ENCODE measurements at places on chromosomes 4 and X.

DNA sequence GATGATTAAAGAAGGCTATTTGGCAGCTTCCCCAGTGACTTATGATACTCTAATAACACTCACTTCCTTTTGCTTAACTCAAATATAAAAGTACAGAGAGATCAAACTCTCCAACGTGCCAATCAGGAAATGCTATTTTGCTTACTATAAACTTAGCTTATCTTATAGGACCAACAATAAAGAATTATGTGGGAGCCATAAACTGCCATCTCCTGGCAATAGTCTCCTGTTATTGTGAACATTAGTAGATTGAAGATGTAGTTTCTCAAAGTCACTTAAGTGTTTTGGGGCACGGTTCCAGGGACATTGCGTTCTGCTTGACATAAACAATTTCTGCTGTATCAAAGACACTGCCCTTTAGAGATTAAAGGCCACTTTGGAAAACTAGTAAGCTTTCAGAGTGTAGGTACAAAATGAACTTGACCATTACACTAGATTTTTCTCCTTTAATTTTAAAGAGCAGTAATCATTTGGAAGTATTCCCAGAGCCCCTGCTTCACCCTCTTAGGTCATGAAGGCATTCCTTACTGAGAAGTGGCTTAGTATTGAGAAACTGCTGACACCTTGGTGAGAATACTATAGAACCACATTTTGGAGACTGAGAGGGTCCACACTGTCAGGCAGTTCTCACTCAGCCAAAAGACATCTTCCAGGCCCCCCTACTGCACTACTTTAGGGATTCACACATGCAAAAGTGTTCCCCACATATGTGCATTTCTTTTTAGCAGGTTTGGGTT lies 51.9 kb downstream of the MAOA start:
- DNase-seq, result no peak

DNA sequence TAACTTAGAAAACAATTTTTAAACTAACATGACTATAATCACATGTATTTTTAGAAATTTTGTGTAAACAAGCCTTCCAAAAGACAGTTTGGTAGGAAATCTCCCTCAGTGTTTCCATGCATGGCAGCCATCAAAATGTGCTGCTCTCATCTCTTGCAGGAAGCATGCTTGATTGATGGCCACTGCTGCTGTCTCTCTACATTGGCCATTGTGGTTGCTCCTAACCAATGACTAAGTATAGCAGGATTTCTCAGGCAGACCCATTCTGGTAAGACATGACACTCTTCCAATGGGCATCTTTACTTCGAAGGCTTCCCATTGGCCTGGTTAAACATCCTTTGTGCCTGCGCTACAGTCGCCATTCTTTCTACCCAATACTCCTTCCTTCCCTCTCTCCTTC lies 78.9 kb upstream of the GUCY1A1 start:
- DNase-seq, result no peak

DNA sequence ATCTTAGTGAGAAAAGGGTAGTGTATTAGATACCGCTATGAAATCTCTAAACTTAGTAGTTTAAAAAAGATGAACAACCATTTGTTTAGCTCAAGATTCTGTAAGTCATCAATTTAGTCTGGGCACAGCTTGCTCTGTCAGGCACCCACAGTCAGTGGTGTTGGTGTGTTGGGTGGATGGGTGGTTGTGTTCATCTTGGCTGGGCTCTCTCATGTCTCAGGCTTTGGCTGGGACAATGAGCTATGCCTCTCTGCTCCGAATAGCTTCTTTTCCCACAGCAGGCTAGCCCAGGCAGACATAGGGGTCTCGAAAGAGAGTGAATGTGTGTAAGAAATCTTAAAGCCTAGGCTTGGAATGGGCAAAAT lies 127.0 kb upstream of the GATB start:
- DNase-seq, result no peak

DNA sequence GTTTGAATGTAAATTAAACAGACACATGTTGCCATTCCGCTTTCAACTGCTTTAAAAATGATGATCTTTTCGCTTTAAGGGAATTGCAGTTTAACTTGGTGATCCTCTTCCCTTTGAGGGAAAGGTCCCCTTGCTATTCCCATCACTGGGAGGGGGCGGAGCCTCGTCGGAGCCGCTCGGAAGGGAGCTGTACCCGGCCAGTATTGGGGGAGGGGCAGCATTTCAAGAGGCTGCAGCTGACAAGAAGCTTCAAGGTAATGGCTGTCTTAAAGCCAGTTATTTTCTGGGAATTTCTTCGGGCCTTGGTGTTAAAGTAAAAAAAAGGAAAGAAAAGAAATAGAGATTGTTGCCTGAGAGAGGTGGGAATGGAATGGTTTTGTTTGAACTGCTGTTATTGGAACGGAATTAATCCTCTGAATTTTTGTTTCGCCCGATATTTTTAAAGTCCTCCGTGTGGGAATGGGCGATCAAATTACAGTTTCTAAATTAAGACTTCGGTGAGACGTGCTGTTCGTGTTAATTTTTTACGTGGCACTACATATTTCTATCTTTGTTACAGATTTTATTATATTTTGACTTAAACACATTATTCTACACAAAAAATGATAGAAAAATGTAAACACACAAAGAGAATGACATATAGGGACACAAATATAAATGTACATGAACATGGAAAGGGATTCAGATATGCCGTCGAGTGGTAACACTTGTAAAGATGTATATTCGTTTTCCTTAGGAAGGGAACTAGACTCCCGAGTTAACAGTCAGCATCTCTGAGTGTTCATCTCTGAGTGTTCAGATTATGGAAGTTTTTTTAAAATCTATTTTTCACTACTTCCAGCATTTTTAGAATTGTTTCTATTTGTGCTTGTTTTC lies 9.2 kb downstream of the PWWP3B start:
- DNase-seq, result no peak

GRCh38 chr4:30181512-30181911 lies 538.7 kb upstream of the PCDH7 start:
- no peak for DNase-seq

DNA sequence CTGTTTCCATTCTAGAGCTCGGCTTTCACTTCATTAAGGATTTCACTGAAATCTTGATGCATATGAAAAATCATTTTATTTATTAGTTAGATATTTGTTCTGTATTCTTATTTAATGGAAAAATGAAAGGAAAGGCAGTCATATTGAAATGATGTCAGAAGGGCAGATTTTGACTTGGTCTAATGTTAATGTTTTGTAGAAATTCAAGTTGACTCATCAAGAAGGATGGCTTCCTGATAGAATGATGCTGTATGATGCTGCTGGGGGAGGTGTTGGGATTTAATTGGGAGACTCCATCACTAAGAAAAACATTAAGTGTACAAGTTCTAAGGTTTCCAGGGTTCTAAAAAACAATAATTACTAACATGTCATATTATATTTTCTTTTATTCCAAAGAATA lies 204.8 kb downstream of the PDGFC start:
- DNase-seq, result no peak

DNA sequence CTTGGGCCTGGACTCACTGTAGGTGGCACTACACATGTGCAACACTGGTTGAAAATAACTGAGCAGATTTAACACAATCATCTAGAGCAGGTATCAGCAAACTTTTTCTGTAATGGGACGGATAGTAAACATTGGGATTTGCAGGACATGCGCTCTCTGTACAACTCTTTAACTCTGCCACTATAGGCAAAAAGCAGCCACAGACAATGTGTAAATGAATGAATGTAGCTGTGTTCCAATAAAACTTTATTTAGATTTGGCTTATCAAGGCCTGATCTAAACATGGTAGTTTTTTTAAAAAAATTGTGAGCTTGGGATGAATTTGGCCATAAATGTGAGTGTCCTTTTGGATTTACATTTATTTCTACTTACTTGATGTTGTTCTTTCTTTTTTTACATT lies 407.3 kb downstream of the FAT4 start:
- DNase-seq, result no peak

- DNase-seq, result no peak
Measured at GRCh38 chr4:5157791-5158770, 106.8 kb downstream of the STK32B start.

- DNase-seq, result no peak
Measured at GRCh38 chr4:147590249-147590920, 26.8 kb upstream of the TMEM184C start.

GRCh38 chr4:7429069-7429416 lies 5.7 kb downstream of the PSAPL1 start:
- no peak for DNase-seq

- no peak for DNase-seq
Measured at GRCh38 chr4:153555730-153556434, 89.7 kb downstream of the TMEM131L start.

GRCh38 chr4:62144431-62144830 lies 944.3 kb downstream of the ADGRL3 start:
- DNase-seq, result no peak

DNA sequence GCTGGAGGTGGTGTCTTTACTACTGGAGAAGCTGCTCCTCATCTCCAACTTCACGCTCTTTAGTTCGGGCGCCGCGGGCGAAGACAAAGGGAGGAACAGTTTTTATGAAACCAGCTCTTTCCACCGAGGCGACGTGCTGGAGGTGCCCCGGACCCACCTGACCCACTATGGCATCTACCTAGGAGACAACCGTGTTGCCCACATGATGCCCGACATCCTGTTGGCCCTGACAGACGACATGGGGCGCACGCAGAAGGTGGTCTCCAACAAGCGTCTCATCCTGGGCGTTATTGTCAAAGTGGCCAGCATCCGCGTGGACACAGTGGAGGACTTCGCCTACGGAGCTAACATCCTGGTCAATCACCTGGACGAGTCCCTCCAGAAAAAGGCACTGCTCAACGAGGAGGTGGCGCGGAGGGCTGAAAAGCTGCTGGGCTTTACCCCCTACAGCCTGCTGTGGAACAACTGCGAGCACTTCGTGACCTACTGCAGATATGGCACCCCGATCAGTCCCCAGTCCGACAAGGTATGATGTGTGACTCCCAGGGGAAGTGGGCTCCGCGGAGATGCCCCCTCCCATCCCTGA lies 634 bp downstream of the LRAT start:
- no peak for DNase-seq

DNA sequence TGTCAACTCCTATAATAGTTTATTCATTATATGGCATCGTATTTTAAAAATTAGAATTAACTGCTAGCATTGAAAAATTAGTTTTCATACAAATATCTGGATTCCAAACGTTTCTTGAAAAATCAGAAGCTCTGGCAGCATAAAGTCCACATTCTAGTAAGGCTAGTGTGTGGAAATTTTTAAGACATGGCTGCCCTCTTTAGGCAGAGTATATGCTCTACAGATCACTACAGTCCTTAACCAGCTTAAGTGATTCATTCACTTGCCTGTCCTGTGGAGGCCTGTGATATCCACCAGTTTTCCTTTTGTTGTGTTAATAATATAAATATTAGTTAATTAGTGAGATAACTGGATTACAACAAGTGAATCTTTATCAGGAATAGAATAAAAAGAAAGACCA lies 287.2 kb downstream of the OPHN1 start:
- DNase-seq, result no peak

DNA sequence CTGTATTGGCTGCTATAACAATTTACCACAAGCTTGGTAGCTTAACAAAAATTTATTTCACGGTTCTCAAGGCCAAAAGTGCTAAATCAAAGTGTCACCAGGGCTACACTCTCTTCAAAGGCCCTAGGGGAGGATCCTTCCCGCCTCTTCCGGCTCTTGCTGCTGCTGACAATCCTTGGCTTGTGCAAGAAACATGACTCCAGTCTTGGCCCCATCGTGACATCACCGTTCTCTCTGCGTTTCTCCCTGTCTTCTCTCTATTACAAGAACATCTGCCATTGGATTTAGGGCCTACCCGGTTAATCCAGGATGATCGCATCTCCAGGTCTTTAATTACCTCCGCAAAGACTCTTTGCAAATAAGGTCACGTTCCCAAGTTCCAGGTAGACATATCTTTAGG lies 10.4 kb upstream of the CLCN4 start:
- no peak for DNase-seq

DNA sequence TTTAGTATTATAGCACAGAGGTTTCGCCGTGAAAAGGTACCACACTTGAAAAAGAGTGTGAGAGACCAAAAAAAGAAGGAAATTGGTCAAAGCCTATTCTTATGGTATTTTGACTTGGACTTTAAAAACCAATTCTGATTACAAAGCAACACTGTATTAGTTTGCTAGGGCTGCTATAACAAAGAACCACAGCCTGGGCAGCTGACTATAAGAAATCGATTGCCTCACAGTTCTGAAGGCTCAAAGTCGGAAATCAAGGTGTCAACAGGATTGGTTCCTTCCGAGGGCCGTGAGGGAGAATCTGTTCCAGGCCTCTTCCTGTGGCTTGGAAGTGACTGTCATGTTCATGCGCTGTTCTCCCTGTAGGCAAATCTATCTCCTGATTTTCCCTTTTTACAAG lies 17.9 kb downstream of the DAPP1 start:
- DNase-seq, result no peak

GRCh38 chr4:41887821-41888686 lies 47.2 kb upstream of the TMEM33 start:
- no peak for DNase-seq

DNA sequence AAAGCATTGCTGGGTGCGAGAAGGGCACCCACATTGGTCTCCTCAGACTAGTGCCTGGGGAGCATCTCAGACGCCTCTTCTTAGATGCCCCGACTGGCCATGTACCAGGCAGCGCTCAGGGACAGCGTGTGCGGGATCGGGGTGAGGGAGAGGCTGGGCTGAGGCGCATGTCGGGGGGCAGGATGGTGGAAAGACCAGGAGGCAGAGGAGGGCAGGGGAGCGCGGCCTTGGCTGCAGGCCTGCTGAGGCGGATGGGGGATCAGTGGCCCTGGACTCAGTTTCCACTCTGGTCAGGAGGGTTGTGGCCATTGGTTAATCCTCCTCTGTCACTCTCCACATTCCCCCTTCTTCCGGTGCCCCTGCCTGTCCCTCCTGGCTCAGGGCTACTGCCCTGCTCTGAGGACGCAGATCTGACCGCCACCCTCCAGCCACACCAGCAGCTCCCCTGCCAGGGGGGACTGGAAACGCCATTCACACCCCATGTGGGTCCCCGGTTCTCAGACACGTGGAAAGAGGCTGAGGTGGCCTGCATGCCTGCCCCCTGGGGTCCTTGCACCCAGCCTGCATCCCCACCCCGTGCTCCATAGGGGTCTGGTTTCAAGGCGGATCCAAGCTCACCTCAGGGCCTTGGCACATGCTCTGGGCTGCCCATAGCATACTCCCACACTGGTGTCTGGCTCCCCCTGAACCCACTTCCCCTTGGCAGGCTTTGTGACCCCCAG lies 105.9 kb downstream of the CPZ start:
- DNase-seq, result no peak

DNA sequence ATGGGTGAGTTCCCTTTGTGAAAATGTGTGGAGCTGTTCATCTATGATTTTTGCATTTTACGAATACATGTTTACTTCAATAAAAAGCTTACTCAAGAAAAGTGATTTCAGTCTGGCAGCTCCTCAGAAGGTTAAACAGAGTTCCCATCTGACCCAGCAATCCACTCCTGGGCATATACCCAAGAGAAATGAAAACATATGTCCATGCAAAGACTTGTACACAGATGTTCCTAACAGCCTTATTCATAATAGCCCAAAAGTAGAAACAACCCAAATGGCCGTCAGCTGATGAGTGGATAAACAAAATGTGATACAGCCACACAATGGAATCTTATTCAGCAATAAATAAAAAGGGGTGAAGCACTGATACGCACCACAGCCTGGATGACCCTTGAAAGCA lies 20.8 kb downstream of the CLCN4 start:
- no peak for DNase-seq
